ENCODE measurements at places on chromosomes 12 and 14.

GRCh38 chr14:32534145-32534544 is 205.0 kb downstream of the AKAP6 start:
- DNase-seq, result no peak

- DNase-seq, result no peak
These were observed 185.2 kb downstream of the SLC2A13 start for GRCh38 chr12:39920647-39921046.

- DNase-seq, result no peak
These were observed 4.6 kb downstream of the NCOR2 start for GRCh38 chr12:124562796-124563181.

- DNase-seq, result no peak
These were observed 1.9 kb downstream of the TTLL5 start for GRCh38 chr14:75662966-75663365.

GRCh38 chr14:64266239-64266638 is 27.9 kb downstream of the ESR2 start:
- no peak for DNase-seq

- no peak for DNase-seq
These were observed 15.7 kb downstream of the NR1H4 start for GRCh38 chr12:100489251-100489820.

GRCh38 chr12:83046019-83046418 is 359.3 kb downstream of the TMTC2 start:
- no peak for DNase-seq

DNA sequence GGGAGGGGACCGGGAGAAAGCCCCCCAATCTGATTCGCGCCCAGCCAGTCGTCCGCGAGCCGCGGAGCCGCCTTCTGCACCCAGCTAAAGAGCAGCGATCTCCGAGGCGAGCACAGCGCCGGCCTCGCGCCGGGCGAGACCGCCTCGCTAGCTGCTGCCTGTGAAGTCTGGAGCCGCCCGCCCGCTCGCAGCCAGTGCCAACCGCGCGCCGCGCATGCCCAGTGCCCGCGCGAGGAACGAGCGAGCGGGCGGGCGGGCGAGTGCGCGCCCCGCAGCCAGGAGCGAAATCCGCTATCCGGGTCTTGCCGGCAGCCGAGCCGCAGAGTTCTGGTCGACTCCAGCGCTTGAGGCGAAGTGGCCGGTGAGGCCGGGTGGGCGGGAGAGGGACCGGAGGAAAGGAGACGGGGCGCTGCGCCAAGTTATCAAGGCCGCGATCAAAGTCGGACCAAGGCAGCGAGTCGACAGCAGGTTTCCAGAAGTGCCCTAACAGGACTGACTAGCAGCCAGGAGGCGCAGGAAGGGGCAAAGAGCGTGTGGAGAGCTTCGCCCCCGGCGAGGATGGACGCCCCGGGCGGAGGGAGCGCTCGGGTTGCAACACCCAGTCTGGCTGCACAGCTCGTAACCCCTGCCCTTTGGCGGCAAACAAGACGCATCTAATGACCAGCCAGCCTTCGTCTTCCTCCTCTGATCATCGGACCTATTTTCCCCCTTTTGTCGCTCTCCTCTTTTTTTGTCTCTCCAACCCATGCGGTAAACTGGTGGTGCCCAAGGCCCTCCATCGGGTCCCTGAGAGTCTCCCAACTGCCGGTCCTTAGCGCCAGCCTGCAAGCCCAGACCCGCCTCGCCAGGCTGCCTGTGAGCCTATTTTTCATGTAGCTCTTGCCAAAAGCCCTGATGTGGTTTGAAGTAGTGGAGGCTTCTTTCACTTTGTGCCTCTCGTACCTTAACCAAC is at the start of gene EPS8:
Gene EPS8 (minus strand): TSS at position 169 of the 952 bp plus-strand sequence. CDS start 106,437 bp downstream, outside the sequence.
- DNase-seq, result peak; percentile 71

- DNase-seq, result no peak
These were observed 1117.0 kb downstream of the FLRT2 start for GRCh38 chr14:86646696-86647690.

GRCh38 chr14:45916340-45916953 is 663.4 kb upstream of the MIS18BP1 start:
- DNase-seq, result no peak

DNA sequence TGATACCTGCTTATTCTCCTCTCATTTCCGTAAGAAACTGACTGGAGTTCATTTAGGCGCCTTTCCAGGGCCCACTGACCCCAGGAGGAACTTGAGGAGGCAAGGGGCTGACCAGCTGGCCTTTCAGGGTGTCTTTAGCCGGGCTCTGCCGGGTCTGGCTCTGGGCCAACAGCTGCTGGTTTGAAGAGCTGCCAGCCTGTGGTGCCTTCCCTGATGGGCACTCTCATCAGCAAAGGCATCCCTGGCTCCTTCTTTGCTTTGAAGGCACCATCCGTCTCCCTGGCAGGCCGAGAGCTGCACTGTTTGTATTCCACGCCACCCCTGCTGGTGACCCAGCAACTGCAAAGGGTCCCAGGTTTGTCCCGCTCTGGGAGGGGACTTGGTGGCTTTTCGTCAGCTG is 42.0 kb downstream of the IQSEC3 start:
- no peak for DNase-seq

DNA sequence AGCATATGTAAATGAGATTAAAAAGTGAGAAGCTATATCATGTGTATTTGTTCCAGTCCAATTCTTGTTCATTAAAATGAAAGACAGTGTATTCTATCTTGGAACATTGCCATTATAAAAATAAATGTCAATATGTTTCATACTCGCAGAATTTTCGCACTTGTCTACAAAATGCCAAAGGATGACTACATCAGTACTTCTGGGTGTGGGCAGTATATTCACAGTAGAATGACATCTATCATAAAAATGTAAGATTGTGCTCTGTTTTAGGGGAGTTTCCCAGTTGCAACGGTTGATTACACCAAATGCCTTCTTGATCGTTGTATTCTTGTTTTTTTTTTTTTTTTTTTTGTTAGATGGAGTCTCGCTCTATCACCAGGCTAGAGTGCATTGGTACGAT is 292.3 kb upstream of the E2F7 start:
- DNase-seq, result no peak

- no peak for DNase-seq
These were observed 201.2 kb downstream of the ANO4 start for GRCh38 chr12:100995771-100996170.
